ENCODE measurements at places on chromosomes 5 and 9.

DNA sequence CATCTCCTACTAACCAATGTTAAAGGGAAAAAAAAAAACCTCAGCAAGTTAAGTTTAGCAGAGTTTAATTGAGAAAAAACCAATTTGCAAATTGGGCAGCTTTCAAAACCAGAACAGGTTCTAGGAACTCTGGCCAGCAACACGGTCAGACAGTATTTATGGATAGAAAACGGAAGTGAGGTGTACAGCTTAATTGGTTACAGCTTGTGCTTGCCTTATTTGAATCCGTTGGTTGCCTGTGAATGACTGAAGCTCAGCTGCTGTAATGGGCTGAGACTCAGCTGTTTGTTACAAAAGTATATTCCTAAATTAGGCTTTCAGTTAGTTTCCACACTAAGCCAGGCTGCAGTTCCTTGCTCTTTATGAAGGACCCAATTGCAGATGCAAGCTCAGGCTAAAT is 217.0 kb downstream of the SREK1 start:
- DNase-seq = no peak

- no peak for DNase-seq
Measured at GRCh38 chr5:142782976-142783530, 12.9 kb downstream of the ARHGAP26 start.

GRCh38 chr5:72171667-72172066 is 64.4 kb downstream of the MAP1B start:
- DNase-seq = no peak

- DNase-seq = no peak
Measured at GRCh38 chr5:66247176-66247960, 103.3 kb downstream of the SREK1 start.

GRCh38 chr9:92725766-92726165 is 38.9 kb downstream of the BICD2 start:
- no peak for DNase-seq

GRCh38 chr9:71680189-71680980 is 87.9 kb downstream of the CEMIP2 start:
- DNase-seq = no peak

DNA sequence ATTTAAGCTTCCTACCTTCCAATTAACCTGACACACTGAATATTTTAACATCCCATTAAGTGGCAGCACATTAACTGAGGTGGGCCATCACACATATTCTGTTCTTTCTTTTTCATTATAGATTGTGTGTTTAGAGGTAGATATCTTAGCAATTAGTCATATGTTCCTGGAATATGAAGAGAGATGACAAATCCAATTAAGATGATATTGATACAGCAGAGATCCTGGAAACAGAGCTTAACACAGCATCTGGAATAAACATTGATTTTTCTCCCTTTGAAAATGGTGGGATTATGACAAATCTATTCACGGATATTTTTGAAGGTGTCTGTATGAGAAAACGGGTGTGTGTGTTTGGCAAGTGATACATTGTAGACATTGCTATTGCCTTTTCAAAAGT is 448.0 kb downstream of the CDH10 start:
- no peak for DNase-seq

- DNase-seq = no peak
Measured at GRCh38 chr5:58985759-58986158, 402.9 kb downstream of the RAB3C start.

DNA sequence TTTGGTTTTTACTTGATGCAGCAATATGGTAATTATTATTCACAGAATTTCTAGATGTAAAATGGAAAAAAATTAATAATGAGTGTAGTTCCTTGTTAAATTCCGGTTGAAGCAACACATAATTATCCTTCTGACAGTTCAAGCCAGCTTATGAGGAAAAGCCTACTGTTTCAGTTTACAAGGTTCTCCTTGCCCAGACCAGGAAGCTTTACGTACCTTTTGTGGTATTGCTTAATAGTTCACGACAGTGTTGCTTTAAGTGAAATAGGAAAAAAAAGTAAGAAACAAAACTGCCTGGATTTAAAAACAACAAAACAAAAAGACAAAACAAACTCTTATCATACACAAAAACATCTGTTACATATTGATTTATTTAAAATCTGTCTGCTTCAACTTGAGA is 547.3 kb upstream of the C9orf72 start:
- no peak for DNase-seq

GRCh38 chr5:175773534-175774070 is 97.8 kb upstream of the CPLX2 start:
- no peak for DNase-seq

- DNase-seq = no peak
Measured at GRCh38 chr5:40165789-40166728, 513.7 kb upstream of the PTGER4 start.

DNA sequence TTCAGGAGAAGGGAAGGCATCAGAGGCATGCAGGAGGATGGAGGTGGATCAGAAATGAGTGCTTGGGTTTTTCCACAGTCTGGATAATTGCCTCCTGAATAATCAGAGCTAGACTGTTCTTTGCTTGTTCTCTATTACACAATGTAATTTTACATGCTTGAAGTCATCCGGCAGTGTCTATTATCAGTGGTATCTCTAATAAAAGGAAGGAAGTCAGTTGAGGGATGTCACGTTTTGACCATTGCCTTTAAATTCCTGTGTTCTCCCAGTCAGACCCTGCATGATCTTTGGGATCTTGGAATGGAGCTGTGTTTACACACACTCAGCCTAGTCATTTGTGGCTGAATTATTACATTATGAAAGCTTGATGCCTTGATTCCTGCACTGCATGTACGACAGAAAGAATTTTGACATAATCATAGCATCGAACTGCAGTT is 91.0 kb downstream of the PDE8B start:
- DNase-seq = no peak

DNA sequence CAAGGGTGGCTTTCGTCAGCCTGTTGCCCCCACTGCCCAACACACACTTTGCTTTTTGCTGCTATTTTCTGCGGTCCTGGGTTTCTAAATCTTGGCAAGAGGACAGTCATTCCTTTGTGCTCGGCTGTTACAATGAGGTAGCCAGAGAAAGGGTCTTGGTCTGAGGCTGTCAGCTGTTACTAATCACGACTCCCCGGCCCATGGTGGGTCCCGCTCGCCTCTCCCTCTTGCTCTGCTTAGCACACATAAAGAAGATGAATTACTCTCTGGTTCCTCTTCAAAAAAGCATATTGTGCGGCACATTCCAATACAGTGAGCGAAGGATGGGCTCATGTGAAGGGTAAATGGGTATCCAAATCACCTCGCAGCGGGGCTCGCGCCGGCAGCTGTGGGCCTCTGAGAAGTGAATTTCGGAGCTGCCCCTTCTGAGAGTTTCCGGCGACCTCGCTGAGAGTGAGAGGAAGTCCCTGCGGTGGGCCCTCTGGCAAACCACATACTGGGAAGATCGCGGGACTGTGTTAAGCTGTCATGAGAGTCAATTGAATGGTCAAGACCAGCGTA is 56.0 kb downstream of the SLC1A3 start:
- no peak for DNase-seq

DNA sequence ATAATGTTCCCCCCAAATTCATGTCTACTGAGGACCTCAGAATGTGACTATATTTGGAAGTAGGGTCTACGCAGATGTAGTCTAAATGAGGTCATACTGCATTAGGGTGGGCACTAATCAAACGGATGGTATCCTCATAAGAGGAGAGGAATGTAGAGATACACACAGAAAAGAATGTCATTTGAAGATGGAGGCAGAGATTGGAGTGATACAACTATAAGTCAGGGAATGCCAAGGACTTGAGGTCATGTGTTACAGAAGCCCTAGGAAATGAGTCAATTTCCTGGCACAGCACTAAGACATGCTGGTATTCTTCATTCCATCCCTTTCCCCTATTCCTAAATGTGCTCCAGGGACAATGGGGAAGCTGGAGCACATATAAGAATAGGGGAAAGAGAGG is 758 bp upstream of the PDCD1LG2 start:
- no peak for DNase-seq

DNA sequence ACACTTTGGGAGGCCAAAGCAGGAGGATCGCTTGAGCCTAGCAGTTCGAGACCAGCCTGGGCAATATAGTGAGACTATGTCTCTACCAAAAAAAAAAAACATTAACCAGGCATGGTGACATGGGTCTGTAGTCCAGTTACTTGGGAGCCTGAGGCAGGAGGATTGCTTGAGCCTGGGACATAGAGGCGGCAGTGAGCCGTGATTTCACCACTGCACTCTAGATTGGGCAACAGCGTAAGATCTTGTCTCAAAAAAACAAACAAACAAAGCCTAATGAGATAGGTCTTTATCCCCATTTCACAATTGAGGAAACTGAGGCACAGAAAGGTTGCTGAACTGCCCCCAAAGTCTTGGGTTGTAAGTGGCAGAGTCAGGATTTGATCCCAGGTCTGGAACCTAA is 70.5 kb upstream of the RAD23B start:
- no peak for DNase-seq

GRCh38 chr9:118091226-118091625 is 387.0 kb downstream of the TLR4 start:
- no peak for DNase-seq

- no peak for DNase-seq
Measured at GRCh38 chr9:129109537-129109903, 1.1 kb downstream of the CRAT start.

DNA sequence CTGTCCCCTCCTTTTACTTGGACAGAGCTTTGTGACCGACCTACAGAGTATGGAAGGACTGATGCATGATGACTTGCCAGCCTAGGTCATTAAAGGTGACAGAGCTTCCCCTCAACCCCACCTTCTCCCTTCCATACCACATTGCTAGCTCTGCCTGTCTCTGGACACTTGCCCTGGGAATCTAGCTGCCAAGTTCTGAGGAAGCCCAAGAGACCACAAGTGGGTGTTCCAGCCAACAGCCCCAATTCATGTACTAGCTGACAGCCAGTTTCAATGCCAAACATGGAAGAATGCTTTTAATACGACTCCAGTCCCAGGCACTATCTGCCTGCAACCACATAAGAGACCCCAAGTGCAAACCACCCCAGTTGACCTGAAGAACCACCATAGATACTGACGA is 477.1 kb downstream of the SPOCK1 start:
- no peak for DNase-seq

DNA sequence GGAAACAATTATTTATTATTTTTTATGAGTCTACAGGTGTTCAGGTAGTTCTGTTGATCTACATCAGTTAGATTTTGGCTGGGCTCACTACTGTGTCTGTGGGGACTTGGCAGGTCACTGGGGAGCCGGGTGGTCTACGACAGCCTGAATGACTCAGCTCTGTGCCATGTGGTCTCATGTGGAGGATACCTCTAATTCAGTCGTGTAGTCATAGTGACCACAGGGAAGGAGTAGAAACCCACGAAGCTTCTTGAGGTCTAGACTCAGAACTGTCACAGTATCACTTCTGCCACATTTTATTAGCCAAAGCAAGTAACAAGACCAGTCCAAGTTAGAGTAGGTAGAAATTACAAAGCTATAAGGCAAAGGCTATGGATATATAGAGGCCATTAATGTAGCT is 64.7 kb upstream of the GRAMD2B start:
- no peak for DNase-seq

GRCh38 chr9:117825609-117826347 is 121.6 kb downstream of the TLR4 start:
- DNase-seq = peak; percentile 7

GRCh38 chr5:100789694-100790093 is 113.4 kb downstream of the ST8SIA4 start:
- no peak for DNase-seq

DNA sequence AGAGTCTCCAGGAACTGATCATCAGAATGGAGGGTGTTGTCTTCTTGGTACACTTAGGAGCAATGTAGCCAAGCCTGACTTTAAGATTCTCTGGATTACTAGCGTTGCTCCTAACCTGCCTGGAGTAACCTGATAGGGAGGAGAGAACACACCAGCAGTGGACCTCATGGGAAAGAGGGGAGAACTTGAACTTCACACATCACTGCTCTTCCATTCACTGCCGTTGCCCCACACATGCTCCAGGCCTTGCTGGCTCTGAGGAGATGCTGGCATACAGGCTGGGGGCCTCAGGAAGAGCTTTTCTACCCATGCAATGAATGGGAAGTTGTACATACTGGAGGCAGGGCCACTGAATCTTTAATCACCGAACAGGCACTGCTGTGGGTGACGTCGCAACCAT is 60.3 kb upstream of the ADAMTS16 start:
- DNase-seq = no peak

- no peak for DNase-seq
Measured at GRCh38 chr5:140753561-140753960, 32.4 kb upstream of the PCDHA1 start.

GRCh38 chr5:41010572-41010971 is 60.6 kb downstream of the MROH2B start:
- DNase-seq = no peak

DNA sequence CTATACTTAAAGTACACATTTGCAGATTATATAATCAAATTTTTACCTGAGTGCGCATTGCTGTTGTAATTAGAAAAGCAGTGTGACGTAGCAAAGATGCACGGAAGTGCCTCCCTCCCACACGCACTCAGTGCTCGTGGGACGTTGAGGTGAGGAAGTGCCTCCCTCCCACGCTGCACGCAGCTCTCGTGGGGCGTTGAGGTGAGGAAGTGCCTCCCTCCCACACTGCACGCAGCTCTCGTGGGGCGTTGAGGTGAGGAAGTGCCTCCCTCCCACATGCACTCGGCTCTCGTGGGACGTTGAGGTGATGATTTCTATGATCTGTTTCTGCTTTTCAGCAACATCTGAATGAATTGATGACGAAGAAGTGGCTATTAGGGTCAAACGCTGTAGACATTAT is 21.0 kb downstream of the EXOC3 start:
- peak; percentile 87 for DNase-seq

DNA sequence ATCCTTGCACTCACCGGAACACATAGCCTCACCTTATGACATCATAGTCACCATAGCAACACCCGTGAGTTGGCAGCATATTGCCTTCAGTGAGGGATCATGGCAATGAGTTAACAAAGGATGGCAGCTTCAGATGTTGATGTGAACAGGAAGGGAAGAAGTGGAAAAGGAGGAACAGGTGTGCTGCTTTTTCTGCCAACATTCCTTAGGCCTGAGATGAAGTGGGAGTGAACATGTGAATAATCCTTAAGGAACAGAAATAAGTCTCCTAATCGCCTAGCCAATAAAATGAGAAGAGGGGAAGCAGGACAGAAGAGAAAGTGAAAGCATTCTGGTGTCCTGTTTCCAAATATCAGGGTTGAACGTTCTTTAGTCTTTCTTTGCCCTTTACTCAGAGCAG is 360.0 kb downstream of the BRINP1 start:
- DNase-seq = no peak

- no peak for DNase-seq
Measured at GRCh38 chr5:61496446-61496845, 164.4 kb downstream of the ZSWIM6 start.

GRCh38 chr5:135831851-135832555 is 2.5 kb upstream of the SLC25A48 start:
- DNase-seq = no peak

Measured in activated T-cell treated with anti-CD3 and anti-CD28 coated beads for 4 hours (primary cell).